Thyroid gland (tissue), 4 donors: ENCODE measurements at places on chromosomes 1 and 21. TPM values are rescaled to one million over a fixed set of nuclear protein-coding genes. Genes with fewer than 3 reads are reported as not detected.
A peak's percentile ranks its signal among the peaks of the same experiment; 100 is the strongest.

GRCh38 chr1:229657993-229658755 lies 32.1 kb downstream of the URB2 start:
- no peak for DNase-seq

DNA sequence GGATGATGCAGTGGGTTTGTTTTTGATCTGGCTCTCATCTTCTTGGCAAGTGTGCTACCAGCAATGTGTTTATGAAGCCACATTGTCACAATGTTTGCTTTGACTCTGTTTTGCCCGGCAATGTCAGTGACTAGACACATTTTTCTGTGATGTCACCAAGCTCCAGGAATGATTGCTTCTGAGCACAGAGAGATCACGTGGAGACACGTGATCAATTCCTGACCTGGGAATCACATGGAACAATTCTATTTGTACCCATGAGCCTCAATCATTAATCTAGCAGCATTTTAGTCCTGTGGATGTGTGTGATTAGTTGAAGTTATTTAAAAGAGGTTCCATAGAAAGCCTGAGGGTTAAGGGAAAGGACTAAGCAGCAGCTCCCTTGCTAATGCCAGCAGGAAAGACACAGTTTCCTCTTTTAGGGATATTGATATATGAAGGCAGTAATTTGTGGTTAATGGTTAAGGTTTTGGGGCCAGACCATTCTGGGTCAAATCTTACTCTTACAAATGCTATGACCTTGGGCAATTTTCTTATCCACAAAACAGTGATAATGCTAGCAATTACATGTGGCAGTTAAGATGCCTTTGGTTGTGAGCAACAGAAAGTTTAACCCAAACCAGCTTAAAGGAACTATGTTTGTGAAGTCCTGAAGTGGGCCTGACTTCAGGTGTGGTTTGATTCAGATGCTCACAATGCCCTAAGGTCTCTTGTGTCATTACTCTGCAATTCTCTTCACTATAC lies 59.0 kb downstream of the FASLG start:
- DNase-seq: no peak

GRCh38 chr21:42419845-42420244 lies 16.1 kb downstream of the UBASH3A start:
- no peak for DNase-seq

DNA sequence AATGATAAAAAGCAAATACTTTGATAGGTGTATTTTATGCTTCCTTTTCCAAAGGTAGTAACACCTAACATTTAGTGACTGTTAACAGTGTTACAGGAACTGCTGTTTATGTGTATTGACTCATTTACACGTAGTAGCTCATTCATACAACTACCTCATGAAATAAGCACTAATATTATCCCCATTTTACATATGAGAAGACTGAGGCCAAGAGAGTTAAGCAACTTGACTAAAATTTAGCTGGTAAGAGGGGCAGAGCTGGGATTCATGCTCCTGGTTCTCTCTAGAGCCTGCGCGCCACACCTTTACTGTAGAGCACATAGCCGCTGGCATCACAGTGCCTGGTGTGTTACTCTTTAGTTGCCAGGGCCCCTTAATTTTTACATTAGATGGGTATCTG lies 11.3 kb downstream of the ZBTB40 start:
- DNase-seq: no peak

GRCh38 chr21:20151741-20152140 lies 846.5 kb upstream of the NCAM2 start:
- DNase-seq: no peak

- no peak for DNase-seq
Measured at GRCh38 chr1:39689214-39689613, 2.0 kb downstream of the HPCAL4 start.

- DNase-seq: no peak
Measured at GRCh38 chr21:45794027-45794426, 150.5 kb downstream of the PCBP3 start.

DNA sequence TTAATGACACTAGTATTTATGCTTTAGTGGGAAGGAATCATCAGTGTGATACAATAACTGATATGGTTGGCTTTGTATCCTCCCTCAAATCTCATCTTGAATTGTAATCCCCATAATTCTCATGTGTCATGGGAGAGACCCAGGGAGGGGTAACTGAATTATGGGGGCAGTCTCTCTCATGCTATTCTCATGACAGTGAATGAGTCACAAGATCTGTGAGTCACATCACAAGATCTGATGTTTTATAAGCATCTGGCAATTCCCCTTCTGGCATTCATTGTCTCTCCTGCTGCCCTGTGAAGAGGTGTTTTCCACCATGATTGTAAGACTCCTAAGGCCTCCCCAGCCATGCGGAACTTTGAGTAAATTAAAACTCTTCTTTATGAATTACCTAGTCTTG lies 1760.3 kb downstream of the NCAM2 start:
- no peak for DNase-seq

GRCh38 chr1:207995576-207995975 lies 84.7 kb upstream of the CD34 start:
- no peak for DNase-seq

GRCh38 chr1:66436378-66437135 lies 97.4 kb upstream of the SGIP1 start:
- DNase-seq: no peak

DNA sequence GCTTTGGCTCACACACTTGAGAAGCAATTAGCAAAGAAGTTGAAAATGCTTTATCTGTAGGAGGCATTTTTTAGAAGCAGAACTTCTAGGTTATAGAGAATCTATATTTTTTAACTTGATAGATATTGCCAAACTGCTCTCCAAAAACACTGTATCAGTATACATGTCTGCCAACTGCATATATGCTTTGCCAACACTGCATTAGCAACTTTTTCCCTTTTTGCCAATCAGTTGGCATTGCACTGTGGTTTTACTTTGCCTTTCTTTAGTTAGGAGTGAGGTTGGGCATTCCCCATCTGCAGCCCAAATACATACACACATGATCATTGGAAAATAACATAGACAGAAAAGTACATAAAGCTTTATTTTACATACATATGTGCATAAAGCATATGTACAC lies 15.0 kb downstream of the PADI3 start:
- DNase-seq: no peak

GRCh38 chr1:207803678-207804077 lies 51.8 kb downstream of the CD46 start:
- no peak for DNase-seq

- DNase-seq: peak; percentile 6
Measured at GRCh38 chr1:13593511-13594131, 10.0 kb downstream of the PDPN start.

The LAMC1 gene
- 151 TPM for total RNA-seq

The PCNX2 gene
- total RNA-seq: 12.1 TPM

The OTUD7B gene
- 39.2 TPM for total RNA-seq

The AK5 gene
- total RNA-seq: not detected

The PLCH2 gene
- 0.40 TPM for total RNA-seq

The TMEM269 gene
- not detected for total RNA-seq

The PLA2G4A gene
- 4.9 TPM for total RNA-seq
